ENCODE measurements at places on chromosomes 6 and 20. TPM values are rescaled to one million over a fixed set of nuclear protein-coding genes. Genes with fewer than 3 reads are reported as not detected.

GRCh38 chr20:60254901-60255411 lies 296.7 kb downstream of the CDH26 start:
- no peak for DNase-seq

DNA sequence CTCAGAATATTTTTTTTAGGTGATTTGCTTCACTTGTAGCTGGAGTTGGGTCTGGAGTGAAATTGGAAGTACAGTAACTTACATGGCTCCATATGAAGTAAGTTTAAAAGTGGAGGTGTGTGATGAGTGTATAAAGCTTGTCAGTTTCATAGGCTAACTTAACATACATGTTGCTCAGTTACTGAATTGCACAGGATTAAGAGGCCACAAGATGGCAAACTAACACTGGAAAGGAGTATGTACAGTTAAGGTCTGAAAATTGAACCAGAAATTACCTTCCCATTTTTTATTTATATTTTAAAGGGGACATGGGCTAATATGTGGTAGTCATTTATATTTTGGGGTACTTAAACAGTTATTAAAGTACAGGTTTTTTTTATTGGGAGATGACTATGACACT lies 45.3 kb upstream of the SMIM8 start:
- no peak for DNase-seq

Gene SCRT2
- not detected for total RNA-seq

Gene CLIC5
- total RNA-seq = 279 TPM

Gene NHLRC1
- 1.2 TPM for total RNA-seq

Gene ZSCAN12
- total RNA-seq = 1.9 TPM

Gene TFAP2A
- total RNA-seq = 0.51 TPM

Gene SLC32A1
- total RNA-seq = not detected

Data from Right ventricle myocardium superior (tissue), 1 donor.